ENCODE measurements at places on chromosomes 2 and 18.

GRCh38 chr2:239706367-239706766, 305.5 kb upstream of the HDAC4 start:
- DNase-seq = no peak

- DNase-seq = no peak
Observed at GRCh38 chr18:5276947-5277346, 18.6 kb downstream of the ZBTB14 start.

- DNase-seq = no peak
Observed at GRCh38 chr2:236968880-236969534, 116.7 kb upstream of the COPS8 start.

DNA sequence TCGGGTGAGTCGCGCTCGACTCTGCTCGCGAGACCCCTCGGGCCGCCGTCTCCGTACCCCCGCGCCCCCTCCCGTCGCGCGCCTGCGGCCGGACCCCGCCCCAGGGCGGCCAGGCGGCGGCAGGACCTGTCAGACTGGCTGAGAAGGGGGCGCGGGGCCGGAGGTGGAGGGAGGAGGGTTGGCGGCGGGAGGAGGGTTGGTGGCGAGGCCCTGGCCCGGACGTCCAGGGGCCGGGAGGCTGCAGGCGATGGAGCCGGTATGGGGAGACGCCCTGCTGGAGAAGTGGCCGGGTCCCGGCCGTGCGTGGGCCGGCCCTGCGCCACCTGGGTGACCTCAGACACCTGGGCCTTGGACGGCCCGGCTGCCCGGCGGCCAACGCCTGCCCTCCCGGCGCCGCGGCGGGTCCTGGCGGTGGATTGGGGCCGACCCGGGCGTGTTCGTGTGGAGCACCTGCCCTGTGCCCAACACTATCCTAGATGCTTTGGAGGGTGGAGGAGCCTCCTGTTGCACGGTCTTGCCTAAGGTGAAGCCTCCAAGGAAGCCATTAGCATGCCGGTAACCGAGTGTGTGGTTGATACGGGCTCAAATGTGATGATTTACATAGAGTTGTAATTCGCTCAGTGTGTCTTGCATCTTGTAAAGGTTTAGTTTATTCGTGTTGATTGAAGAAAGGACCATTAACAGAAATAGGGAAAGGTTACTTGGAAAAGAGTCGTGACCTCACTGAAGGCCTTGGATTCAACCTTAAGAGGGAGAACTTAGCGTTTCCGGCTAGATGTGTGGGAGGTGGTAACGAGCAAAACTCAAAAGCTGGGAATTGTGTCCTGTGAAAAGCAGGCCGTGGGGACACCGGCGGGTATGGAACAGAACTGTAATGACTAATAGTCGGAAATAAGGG, 550 bp downstream of the MYL12B start:
- no peak for DNase-seq

GRCh38 chr2:8243748-8244400, 438.0 kb upstream of the ID2 start:
- no peak for DNase-seq

DNA sequence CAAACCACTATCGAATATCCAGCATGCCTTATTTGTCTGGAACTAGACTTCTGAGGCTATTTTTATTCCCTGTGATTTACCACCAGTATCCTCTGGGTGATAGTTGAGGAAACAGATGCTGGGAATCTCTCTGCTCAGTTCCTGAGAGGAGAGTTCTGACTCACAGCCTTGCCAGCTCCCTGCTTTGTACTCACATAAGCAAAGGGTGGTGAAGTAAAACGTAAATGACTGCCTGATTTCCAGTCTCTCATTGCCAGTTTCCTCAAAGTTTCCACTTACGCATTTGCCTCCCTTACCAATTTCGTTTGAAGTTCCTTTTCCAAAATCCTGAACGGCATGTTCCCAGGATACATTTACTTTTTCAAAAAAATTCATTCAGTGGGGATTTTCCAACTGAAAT, 69.2 kb upstream of the HNRNPA3 start:
- DNase-seq = no peak

Data from NCI-H1092 treated with DMSO at 0.1 percent for 48 hours (cell line).